ENCODE measurements at places on chromosomes 1 and 21. TPM values are rescaled to one million over a fixed set of nuclear protein-coding genes. Genes with fewer than 3 reads are reported as not detected.
A peak's percentile ranks its signal among the peaks of the same experiment; 100 is the strongest.

Gene CCDC185
- total RNA-seq, result not detected

Gene TNFAIP8L2
- total RNA-seq, result 10.3 TPM

Gene RHCE
- 0.58 TPM for total RNA-seq

Gene SYCP1
- not detected for total RNA-seq

Gene VAV3
- total RNA-seq, result 8.5 TPM

DNA sequence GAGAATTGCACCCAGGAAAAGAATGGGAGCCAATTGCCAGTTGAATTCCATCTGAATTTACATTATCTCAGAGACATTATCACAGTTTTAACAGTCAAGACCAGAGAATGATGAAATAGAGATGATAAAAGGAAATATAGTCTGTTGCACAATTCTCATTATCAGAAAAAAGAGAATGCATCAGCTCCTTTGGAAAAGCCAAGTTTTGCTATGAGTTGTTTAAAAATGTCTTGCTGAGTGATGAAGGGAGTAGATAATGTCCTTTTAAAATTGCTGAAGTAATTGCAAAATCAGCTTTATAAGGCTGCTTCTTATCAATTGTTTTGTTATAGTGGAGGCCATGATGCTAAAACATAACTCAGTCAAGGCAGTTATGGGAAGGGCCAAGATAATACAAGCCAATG lies 37.9 kb upstream of the EEIG2 start:
- H3K4me3 ChIP-seq, result no peak overlapping the region
- DNase-seq, result no peak
- H3K36me3 ChIP-seq, result no peaks in the 10 kb centered on the region

- H3K36me3 ChIP-seq, result no peaks in the 10 kb centered on the region
- no peak overlapping the region for H3K4me3 ChIP-seq
- no peaks in the 10 kb centered on the region for H3K4me1 ChIP-seq
- no peak overlapping the region for H3K27ac ChIP-seq
Observed at GRCh38 chr1:245409341-245410195, 254.8 kb downstream of the KIF26B start.

- H3K27me3 ChIP-seq, result no peaks in the 10 kb centered on the region
- H3K27ac ChIP-seq, result no peak overlapping the region
- H3K4me3 ChIP-seq, result no peak overlapping the region
Observed at GRCh38 chr21:46413365-46413696, 45.4 kb upstream of the DIP2A start.

- H3K27me3 ChIP-seq, result no peaks in the 10 kb centered on the region
- peaks cover 4% of the 10 kb centered on the region for H3K4me1 ChIP-seq
- H3K4me3 ChIP-seq, result no peak overlapping the region
- H3K36me3 ChIP-seq, result no peaks in the 10 kb centered on the region
- peak; percentile 35 for DNase-seq
Observed at GRCh38 chr1:235054936-235055335, 73.7 kb downstream of the TOMM20 start.

GRCh38 chr1:33162141-33162540 lies 19.7 kb downstream of the TRIM62 start:
- peaks cover 17% of the 10 kb centered on the region for H3K36me3 ChIP-seq
- no peaks in the 10 kb centered on the region for H3K4me1 ChIP-seq
- no peak for DNase-seq

DNA sequence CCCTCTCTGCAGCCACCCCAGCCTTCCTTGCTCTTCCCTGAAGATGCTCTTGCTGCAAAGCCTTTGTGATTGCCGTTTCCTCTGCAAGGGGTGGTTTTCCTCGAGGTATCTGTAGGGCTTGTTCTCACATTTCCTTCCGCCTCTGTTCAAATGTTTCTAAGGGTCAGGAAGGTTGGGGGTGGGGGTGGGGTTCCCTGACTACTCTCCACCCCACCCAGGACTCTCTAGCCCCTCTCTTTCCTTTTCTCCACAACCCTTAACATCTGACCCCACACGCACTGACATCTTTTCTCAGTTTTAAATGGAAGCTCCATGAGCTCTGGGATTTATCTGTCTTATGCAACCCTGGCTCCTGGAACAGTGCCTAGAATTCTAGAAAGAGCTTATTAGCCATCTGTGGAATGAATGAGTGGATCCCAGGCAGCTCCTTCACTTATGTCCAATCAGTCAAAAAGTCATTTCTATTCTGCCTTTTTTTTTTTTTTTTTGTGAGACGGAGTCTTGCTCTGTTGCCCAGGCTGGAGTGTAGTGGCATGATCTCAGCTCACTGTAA lies 27.3 kb upstream of the ZNF362 start:
- H3K27me3 ChIP-seq, result no peaks in the 10 kb centered on the region
- no peak for DNase-seq
- no peak overlapping the region for H3K27ac ChIP-seq
- no peaks in the 10 kb centered on the region for H3K4me1 ChIP-seq
- H3K4me3 ChIP-seq, result no peak overlapping the region

DNA sequence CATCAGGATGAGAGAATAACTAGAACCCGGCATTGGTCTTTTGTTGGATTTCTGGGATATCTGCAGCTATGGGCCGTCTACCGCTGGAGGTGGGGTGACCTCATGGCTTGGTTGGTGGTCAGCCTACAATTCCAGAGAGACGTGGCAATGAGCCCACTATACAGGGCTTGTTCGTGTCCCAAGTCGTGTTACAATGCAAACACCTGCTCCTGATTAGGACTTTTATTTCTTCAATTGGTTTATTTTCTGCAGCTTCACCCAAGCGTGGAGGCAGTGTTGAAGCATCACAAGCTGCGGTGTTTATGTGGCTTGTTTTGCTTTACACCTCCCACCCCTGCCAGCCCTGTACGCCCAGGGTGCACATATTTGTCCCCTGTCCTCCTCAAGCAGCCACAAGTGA lies 211.7 kb upstream of the TMEM51 start:
- H3K36me3 ChIP-seq, result no peaks in the 10 kb centered on the region
- peaks cover 53% of the 10 kb centered on the region for H3K4me1 ChIP-seq
- no peaks in the 10 kb centered on the region for H3K27me3 ChIP-seq
- no peak for DNase-seq
- H3K4me3 ChIP-seq, result no peak overlapping the region

GRCh38 chr21:16535626-16536025 lies 805.8 kb downstream of the USP25 start:
- no peaks in the 10 kb centered on the region for H3K36me3 ChIP-seq
- no peaks in the 10 kb centered on the region for H3K4me1 ChIP-seq
- H3K27me3 ChIP-seq, result no peaks in the 10 kb centered on the region

GRCh38 chr21:36626791-36627190 lies 72.1 kb upstream of the SIM2 start:
- H3K4me1 ChIP-seq, result no peaks in the 10 kb centered on the region
- H3K27me3 ChIP-seq, result peaks cover 11% of the 10 kb centered on the region
- no peak overlapping the region for H3K27ac ChIP-seq
- H3K4me3 ChIP-seq, result no peak overlapping the region
- H3K36me3 ChIP-seq, result no peaks in the 10 kb centered on the region
- no peak for DNase-seq

DNA sequence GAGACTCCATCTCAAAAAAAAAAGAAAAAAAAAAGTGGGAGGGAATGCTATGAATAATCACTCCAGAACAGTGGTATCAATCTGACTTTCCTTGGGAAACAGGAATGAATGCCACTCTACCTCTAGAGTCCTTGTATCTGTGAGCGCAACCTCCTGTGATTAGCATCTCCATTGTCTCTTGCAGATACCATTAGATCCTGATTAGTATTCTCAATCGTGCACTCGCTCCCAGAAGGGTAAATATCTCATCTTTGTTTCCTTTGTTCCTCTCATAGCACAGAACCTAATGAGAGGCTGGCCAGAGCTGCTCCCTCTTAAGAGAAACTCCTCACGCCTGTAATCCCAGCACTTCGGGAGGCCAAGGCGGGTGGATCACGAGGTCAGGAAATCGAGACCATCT lies 184.4 kb upstream of the KCNK2 start:
- H3K4me1 ChIP-seq, result no peaks in the 10 kb centered on the region
- H3K27ac ChIP-seq, result no peak overlapping the region
- no peaks in the 10 kb centered on the region for H3K36me3 ChIP-seq
- H3K4me3 ChIP-seq, result no peak overlapping the region
- H3K27me3 ChIP-seq, result no peaks in the 10 kb centered on the region
- DNase-seq, result no peak

DNA sequence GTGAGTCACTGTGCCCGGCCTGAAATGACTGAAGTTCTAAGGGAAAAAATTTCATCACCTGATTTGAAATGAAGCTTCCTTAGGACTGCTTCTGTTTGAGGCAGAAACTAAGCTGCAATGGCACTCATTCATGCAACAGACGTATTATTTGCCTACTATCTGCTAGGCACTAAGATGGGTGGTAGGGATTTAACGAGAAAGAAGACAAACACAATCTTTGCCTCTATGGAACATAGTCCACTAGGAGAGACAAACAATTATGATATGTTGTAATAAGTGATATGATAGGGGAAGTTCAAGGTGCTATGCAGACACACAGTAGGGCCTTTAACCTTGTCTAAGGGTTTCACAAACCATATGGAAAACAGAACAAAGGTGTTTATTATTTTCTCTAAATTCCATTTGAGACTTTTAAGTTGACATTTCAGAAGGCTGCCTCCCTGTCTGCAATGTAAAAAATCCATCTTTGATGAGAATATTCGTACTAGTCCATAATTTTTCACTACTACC lies 11.3 kb downstream of the LIX1L start:
- H3K27ac ChIP-seq, result no peak overlapping the region
- peaks cover 4% of the 10 kb centered on the region for H3K4me1 ChIP-seq
- DNase-seq, result no peak
- no peaks in the 10 kb centered on the region for H3K27me3 ChIP-seq
- no peak overlapping the region for H3K4me3 ChIP-seq

- H3K4me1 ChIP-seq, result no peaks in the 10 kb centered on the region
- H3K27me3 ChIP-seq, result no peaks in the 10 kb centered on the region
- no peak for DNase-seq
- H3K4me3 ChIP-seq, result no peak overlapping the region
Observed at GRCh38 chr1:248786156-248786555, 30.6 kb upstream of the LYPD8 start.

GRCh38 chr1:89842567-89843272 lies 21.9 kb downstream of the LRRC8D start:
- DNase-seq, result no peak
- peaks cover 14% of the 10 kb centered on the region for H3K4me1 ChIP-seq
- H3K4me3 ChIP-seq, result peak overlapping the region; percentile 73
- no peaks in the 10 kb centered on the region for H3K36me3 ChIP-seq

DNA sequence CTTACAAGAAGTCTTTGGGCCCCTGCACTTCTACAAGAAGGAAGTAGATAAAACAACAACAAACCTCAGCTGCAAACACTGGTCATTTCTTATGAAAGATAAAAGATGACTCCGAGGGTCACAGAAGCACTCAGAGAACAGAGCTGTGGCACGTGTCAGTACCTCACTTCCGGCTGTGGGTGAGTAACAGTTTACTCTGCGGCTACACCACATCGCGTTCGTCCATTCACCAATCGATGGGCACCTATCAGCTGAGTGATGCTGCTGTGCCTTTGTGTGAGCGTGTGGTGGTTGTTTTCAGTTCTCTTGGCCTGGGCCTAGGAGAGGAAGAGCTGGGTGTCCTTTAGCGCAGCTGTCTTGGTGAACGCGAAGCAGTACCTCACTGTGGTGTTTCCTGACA lies 49.9 kb downstream of the COL6A1 start:
- no peaks in the 10 kb centered on the region for H3K27me3 ChIP-seq
- no peaks in the 10 kb centered on the region for H3K36me3 ChIP-seq
- no peak overlapping the region for H3K27ac ChIP-seq

GRCh38 chr1:53260631-53261247 lies 22.4 kb upstream of the MAGOH start:
- H3K4me3 ChIP-seq, result no peak overlapping the region
- no peak for DNase-seq
